Mononuclear cell (primary cell): ENCODE measurements at places on chromosomes 16 and 17. TPM values are rescaled to one million over a fixed set of nuclear protein-coding genes. Genes with fewer than 3 reads are reported as not detected.

Gene DCUN1D3
- 7.1 TPM for total RNA-seq

Gene TMEM219
- total RNA-seq, result 61.1 TPM

Gene CCDC144A
- 3.8 TPM for total RNA-seq

Gene DNAI2
- 0.21 TPM for total RNA-seq

Gene NAGS
- 0.42 TPM for total RNA-seq

Gene CCL4L2
- total RNA-seq, result 7.9 TPM

Gene GAS2L2
- under 0.01 TPM for total RNA-seq

Gene MYL4
- total RNA-seq, result not detected

Gene LGALS3BP
- 20.5 TPM for total RNA-seq

Gene MMP28
- 8.1 TPM for total RNA-seq

Gene CSH1
- not detected for total RNA-seq

Gene AP1G1
- total RNA-seq, result 223 TPM

Gene ENGASE
- total RNA-seq, result 25.2 TPM

Gene MT1F
- total RNA-seq, result 3.3 TPM
